Stimulated activated CD8-positive, alpha-beta memory T cell treated with anti-CD3 and anti-CD28 coated beads, Interleukin-15, amount 100 ng/mL, for 4 hours (primary cell): ENCODE measurements at places on chromosomes 4 and X.

DNA sequence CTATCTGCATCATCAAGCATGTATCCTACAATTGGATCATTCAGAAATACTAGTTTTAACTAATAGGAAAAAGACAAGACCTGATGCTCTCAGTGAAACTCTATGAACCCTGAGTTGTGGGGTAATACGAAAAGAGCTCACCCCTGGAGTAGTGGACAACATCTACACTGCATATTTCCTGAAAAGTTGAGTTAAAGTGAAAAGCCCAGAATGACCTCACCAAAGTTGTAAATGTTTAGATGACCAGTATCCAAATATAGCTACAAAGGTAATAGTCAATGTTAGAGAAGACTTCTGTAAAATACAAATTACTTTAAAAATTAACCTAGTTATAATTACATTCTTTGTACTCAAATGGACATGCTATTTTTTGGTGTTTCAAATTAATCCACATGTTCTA is 52.8 kb upstream of the SRPX start:
- DNase-seq: no peak

DNA sequence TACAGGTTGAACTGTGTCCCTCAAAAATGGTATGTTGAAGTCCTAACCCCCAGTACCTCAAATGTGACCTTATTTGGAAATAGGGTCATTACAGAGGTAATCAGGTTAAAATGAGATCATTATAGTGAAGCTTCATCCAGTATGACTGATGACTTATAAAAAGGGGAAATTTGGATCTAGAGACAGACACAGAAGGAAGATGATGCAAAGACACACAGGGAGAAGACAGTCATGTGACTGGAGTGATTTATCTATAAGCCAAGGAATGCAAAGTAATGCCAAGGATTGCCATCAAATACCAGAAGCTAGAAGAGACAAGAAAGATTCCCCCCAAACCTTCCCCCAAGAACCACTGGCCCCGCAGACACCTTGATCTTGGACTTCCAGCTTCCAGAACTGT is 155.2 kb downstream of the RBMX2 start:
- no peak for DNase-seq

DNA sequence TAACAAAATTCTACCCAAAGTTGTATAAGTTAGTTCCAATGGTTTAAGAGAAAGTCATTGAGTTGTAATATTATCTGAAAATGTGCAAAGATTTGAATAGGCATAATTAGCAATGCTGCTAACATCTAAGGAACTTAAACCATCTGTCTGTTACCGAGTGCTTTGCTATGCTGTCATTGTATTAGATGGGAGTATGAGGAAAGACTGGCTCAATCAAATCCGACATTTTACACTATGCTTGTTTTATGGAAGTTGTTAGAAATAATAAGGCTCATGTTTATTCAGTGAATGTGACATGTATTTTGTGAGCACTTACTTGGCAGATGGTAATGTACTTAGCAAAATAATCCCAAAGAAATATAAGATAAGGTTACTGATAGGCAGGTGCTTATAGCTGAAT is 1715.1 kb downstream of the PCDH7 start:
- no peak for DNase-seq

DNA sequence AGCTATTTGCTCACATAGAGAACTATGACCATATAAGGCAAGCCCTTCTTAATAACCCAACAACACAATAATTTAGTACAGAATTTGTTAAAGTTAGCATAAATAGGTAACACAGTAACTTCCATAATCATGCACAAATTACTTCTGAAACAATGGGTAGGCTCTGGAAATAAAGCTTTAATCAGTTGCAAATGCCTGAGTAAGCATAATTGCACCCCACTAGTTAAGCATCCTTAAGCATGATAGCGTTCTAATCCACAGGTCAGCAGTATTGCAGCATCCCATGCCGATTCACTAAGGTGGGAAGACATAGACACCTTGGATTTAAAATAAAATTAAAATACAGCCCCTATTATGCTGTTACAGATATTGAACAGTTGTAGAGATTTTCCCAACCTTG is 161.7 kb downstream of the DHX15 start:
- no peak for DNase-seq

- DNase-seq: no peak
Observed at GRCh38 chrX:154827194-154828015, 7.1 kb downstream of the SMIM9 start.

GRCh38 chrX:46582966-46583365 is 9.4 kb downstream of the CHST7 start:
- no peak for DNase-seq

GRCh38 chr4:10716163-10716562 is 31.6 kb upstream of the CLNK start:
- no peak for DNase-seq

DNA sequence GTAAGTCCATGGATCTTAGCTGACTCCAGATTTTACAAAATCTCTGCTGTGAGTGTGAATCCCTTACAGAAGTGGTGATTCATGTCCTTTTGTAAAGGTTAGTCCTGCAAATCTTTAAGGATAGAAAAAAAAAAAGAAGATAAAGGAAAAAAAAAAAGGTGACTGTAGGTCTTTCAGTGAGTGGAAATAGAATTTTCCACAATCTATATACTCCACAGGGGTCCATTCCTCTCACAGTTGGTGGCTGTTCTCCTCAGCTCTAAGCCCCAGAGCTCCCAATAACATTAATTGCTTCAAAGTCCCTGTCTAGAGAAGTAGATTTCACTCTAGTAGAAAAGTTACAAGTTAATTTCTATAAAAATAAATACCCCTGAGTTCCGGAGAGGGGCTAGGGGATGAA is 189.1 kb downstream of the NDST4 start:
- DNase-seq: no peak

DNA sequence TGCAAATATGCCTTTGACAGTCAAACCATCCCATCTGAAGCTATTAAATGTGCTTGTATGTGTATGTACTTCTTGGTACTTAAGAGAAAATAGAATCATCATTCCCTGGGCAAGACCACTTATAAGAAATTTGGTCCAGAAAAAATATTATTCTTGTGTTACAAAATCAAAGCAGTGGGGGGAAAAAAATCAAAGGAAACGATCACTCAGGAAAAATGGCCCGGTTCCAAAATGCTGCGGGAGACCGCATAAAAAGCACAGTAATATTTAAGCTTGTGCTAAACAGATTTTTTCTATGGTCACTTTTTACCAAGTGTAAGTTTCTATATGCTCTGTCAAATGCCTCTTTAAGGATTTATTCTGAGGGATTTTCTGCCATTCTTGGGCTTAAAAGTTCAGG is 36.1 kb downstream of the RAI2 start:
- DNase-seq: no peak

- DNase-seq: no peak
Observed at GRCh38 chrX:119809185-119809666, 17.8 kb upstream of the RPL39 start.

DNA sequence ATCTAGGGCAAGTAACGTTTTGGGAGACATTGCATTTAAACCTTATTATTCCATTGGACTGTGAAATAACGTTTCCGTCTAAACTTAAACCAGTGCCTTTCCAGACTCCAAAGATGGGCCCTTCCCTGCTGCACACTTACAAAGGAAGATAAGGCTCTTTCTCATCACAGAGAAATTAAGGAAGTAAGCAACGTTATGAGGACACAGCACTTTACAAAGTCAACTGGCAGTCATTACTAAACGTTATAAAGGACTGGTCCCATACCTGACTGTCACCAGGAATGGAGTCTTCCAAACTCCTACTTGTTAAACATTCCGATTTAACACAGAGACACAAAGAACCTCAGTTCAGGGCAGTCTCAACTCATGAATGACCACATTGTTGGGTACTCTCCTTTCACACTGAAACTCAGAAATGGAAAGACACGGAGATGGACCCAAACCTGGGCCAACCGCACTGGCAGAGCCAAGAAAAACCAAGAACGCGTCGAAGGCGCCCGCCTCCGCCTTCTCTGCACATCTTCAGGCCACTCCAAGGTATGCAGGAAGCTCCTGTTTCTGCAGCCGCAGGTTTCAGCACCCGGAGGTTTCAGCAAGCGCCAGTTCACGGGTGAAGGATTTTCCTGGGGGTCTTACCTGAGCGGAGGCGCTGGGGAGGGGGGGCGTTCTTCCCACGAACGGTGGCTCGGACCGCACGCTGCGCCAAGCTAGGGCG is 670 bp downstream of the PAPSS1 start:
- no peak for DNase-seq

DNA sequence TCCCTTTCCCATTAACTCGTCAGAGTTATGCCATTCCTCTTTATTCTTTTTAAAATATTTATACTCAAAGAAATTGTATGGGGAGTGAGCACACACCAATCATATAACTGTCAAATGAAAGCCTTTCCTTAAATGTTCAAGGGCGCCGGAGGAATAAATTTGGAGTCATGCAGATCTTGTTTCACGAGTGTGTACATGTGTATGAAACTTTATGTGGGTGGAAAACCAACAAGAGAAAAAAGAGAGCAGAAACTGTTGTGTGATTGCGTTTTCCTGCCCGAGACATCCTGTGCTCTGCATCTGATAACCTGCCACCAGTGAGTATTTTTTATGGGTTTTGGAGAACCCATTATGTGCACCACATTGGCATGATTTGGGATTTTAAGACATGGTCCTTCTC is 88.3 kb downstream of the FHDC1 start:
- DNase-seq: no peak

DNA sequence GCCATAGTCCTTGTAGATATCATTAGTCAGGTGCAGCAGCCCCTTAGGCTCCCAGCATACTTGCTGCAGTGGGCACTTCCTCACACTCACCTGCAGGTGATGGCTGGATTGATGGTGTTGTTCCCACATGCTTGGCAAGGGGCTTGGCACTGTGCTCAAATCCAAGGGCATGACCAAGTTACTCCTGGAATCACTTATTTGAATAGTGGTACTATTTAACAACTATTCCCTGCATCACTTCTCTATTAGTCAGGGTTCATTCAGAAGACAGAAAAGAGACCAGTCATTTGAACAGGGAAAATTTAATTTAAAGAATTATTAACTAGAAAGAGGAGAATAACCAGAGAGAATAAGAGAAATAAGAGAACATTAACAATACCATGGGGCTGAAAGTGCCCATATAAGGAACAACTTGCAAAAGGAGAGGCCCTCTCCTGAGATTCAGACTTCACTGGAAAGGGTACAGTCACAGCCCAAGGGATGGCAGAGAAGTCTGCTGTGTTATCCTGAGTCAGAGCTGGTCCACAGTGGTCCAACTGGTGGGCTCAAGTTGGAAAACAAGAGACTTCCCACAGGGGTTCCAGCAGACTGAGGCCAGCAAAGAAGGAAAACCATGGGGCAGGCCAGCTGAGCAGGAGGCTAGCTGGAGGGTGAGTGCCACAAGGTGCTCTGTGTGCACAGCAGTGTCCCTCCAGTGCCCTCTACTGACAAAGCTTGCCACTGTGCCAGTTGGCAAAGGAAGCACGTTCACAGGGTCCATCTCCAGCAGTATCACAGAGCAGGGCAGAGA is 9.8 kb downstream of the SPP1 start:
- DNase-seq: no peak

DNA sequence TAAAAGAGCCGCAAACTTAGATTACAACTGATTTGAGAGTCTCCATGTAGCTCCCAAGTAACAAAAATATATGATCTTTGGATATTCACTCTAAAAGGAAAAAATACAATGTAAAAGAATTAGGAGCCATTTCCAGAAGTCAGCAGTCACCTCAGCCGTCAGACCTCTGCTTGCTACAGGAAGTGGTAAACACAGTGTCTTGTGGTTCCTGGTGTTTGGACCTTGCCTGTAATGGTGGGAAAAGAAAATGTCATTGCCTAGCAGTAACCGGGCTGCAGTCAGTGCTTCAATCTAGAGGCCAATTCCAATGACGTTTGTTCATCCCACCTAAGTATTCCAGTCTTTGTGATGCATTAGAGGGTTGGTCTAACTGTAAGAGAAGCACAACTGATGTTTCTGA is 28.9 kb upstream of the SMIM31 start:
- no peak for DNase-seq

- no peak for DNase-seq
Observed at GRCh38 chr4:163923092-163923491, 428.6 kb downstream of the TMA16 start.

DNA sequence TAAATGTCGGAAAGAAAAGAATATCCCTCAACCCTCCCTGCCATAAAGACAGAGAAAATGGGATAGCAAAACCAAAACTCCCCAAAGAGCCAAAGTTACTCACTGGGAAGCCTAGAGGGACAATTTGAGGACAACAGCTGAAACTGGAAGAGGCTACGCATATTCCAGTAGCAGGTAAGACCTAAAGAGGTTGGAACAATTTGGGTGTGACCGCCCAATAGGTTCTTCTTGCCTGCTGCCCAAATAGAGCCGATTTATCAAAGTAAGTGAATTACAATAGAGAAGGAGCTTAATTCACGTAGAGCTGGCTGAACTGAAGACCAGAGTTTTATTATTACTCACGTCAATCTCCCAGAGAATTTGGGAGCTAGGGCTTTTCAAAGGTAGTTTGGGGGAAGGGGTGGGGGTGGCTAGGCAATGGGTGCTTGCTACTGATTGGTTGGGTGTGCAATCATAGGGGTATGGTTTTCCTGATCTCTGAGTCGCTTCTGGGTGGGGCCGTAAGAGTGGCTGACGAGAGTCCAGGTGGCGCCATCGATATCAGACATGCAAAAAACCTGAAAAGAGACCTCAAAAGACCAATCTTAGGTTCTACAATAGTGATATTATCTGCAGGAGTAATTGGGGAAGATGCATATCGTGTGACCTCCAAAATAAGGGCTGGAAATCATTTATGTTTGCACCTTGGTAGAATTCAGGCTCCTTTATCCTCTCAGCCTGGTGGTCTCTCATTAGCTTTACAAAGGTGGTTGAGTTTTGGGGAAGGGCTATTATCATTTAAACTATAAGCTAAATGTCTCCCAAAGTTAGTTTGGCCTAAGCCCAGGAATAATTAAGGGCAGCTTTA is 39.0 kb upstream of the SLC7A3 start:
- DNase-seq: no peak

DNA sequence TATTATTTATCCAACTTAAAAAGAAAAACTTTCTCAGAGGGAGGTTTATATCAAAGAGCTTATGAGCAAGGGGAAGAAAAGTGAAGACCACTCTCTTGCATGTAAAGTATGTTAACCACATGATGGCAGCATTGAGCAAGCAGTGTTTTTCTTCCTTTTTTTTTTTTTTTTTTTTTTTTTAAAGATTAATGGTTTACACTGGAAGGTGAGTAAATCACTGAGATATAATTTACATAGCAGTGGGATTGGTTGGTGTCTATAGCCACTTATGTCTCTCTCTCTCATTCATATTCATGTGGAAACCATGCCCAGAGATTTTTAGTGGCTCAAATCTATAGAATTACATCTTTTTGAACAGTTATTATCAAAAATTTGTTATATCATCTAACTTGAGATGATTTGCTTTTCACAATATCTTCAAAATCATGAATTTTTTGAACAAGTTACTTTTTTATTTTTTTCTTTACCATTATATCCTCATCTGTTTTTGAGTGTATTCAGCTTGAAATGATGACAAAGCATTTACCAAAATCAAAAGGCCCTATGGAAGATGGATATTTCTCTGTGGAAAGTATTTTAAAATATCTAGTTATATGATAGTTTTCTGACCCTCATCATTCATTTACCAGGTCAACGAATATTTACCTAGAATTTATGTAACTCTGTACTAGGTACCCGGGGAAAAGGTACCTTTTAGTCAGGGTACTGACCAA is 31.6 kb downstream of the MTHFD2L start:
- DNase-seq: no peak

- DNase-seq: no peak
Observed at GRCh38 chrX:13699183-13699826, 10.4 kb downstream of the RAB9A start.
